ENCODE measurements at places on chromosomes 4 and X. TPM values are rescaled to one million over a fixed set of nuclear protein-coding genes. Genes with fewer than 3 reads are reported as not detected.
A peak's percentile ranks its signal among the peaks of the same experiment; 100 is the strongest.

Gene SPANXD
- total RNA-seq = not detected

- no peaks in the 10 kb centered on the region for H3K36me3 ChIP-seq
- H3K27me3 ChIP-seq = no peaks in the 10 kb centered on the region
- DNase-seq = no peak
- no peaks in the 10 kb centered on the region for H3K4me1 ChIP-seq
- H3K27ac ChIP-seq = no peak overlapping the region
Observed at GRCh38 chrX:150762258-150763165, 69.3 kb downstream of the MTMR1 start.

DNA sequence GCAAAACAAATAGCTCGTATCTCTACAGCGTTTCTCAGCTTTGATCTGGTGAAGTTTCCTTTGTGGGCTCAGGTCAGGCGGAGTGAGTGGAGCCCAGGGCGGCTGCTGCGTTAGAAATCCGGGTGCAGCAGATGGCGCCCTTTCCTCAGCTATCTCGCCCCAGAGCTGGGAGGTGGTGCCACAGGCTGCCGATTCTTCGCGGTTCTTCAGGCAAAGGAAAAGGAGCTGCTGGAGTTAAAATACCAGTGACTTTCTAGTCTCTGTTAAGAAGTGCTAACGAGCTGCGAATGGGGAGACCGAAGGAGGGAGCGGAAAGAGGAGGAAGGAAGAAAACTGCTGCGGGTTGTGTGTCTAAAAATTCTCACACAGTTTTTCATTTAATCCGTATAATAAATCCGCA lies 114.6 kb downstream of the CPE start:
- DNase-seq = peak; percentile 84
- no peak overlapping the region for H3K4me3 ChIP-seq
- H3K27ac ChIP-seq = no peak overlapping the region
- peaks cover 4% of the 10 kb centered on the region for H3K27me3 ChIP-seq
- peaks cover 2% of the 10 kb centered on the region for H3K36me3 ChIP-seq
- H3K4me1 ChIP-seq = peaks cover 6% of the 10 kb centered on the region

Gene ADH6
- not detected for total RNA-seq

DNA sequence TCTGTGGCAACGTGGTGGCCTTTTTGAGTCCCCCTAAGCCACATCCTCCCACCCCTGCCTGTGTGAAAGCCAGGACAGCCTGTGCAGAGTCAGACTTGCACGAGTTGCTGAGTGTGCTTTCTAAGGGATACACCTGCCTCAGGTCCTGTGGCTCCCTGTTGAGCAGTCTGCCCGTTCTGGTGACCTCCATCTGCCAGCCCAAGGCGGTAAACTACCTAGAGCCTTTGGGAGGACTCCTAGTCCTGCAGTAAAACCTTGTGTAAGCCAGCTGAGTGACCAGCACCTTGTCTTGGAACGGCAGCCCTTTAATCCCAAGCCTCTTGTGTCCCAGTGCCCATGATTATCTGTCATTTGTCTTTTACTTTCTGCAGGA lies 69.3 kb downstream of the NBDY start:
- no peak for DNase-seq
- no peaks in the 10 kb centered on the region for H3K36me3 ChIP-seq
- peaks cover 1% of the 10 kb centered on the region for H3K4me1 ChIP-seq
- peaks cover 5% of the 10 kb centered on the region for H3K27me3 ChIP-seq
- no peak overlapping the region for H3K27ac ChIP-seq

Gene DIAPH2
- 3.8 TPM for total RNA-seq

- no peak overlapping the region for H3K4me3 ChIP-seq
- H3K4me1 ChIP-seq = peaks cover 2% of the 10 kb centered on the region
- H3K36me3 ChIP-seq = no peaks in the 10 kb centered on the region
- no peaks in the 10 kb centered on the region for H3K27me3 ChIP-seq
- no peak for DNase-seq
Observed at GRCh38 chrX:47080215-47080914, 2.1 kb downstream of the RGN start.

- H3K36me3 ChIP-seq = no peaks in the 10 kb centered on the region
- H3K4me3 ChIP-seq = no peak overlapping the region
- H3K27ac ChIP-seq = no peak overlapping the region
- no peaks in the 10 kb centered on the region for H3K4me1 ChIP-seq
- no peaks in the 10 kb centered on the region for H3K27me3 ChIP-seq
Observed at GRCh38 chrX:132594129-132594528, 105.3 kb upstream of the MBNL3 start.

- peaks cover 14% of the 10 kb centered on the region for H3K27me3 ChIP-seq
- peak; percentile 83 for DNase-seq
- H3K36me3 ChIP-seq = no peaks in the 10 kb centered on the region
- no peak overlapping the region for H3K4me3 ChIP-seq
Observed at GRCh38 chr4:6548201-6548881, 26.6 kb upstream of the MAN2B2 start.

GRCh38 chrX:70033348-70034051 lies 16.2 kb downstream of the AWAT2 start:
- peak; percentile 41 for DNase-seq
- no peaks in the 10 kb centered on the region for H3K36me3 ChIP-seq
- H3K27me3 ChIP-seq = peaks cover 1% of the 10 kb centered on the region
- no peak overlapping the region for H3K4me3 ChIP-seq
- no peak overlapping the region for H3K27ac ChIP-seq
